ENCODE measurements at places on chromosomes 13 and 19.

GRCh38 chr19:4363571-4364304, 20.4 kb downstream of the MPND start:
- no peak for DNase-seq

- DNase-seq = peak; percentile 95
Observed at GRCh38 chr19:57613941-57614743, at the start of gene ZNF134. Gene ZNF134 (plus strand): TSS chr19:57614242. CDS start chr19:57619469, 5,227 bp downstream.

- peak; percentile 32 for DNase-seq
Observed at GRCh38 chr19:3266792-3267514, 42.5 kb downstream of the CELF5 start.

DNA sequence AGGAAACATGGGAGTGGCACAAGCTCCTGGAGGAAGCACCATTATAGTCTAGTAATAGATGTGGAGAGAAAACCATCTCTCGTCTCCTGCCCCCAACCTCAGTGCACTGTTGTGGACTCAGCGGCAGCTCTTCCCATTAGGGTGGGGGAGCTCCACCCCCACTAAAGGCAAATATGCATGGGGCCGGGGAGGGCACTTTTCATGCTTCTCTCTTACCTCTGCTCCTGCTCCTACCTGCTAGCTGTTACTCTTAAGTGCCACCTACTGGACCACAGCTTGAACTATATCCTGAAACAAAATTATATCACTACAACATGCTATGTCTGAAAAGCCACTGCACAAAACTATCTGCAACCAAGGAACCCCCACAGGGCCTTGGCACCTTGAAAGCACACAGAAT, 112.6 kb upstream of the DACH1 start:
- DNase-seq = peak; percentile 8

- DNase-seq = no peak
Observed at GRCh38 chr13:94309576-94309975, 169.9 kb downstream of the DCT start.

DNA sequence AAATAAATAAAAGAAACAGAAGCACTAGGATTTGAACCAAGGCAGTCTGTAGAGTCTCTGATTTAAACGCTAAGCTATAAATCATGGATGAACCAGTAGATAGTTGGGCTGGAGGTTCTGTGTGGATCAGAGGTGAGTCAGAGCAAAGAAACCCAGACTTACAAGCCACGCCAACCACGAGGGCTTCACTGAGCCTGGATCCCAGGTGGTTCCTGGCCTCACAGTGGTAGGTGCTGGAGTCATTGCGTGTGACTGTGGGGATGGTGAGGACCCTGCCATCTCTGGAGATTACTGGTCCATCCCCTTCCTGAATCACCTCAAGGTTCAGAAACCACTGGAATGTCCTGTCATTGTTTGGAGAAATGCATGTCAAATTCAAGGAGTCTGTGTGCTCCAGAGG, 19.3 kb upstream of the CEACAM20 start:
- DNase-seq = no peak

DNA sequence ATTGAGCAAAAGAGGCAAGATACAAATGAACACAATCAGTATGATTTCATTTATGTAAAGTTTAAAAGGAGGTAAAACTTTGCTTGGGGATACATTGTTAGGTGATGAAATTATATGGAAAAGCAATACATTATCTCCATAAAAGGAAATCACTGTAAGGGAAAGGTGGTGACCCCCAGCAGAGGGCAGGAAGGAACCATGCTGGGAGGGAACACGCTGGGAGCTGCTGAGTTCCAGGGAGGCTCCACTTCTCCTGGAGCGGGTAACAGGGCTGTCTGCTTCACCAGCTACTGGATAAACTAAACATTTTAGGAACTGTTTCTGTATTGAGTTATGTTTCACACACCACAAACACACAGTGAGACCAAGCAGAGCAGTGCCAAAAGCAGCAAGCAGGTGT, 91.2 kb downstream of the KATNAL1 start:
- DNase-seq = no peak

- no peak for DNase-seq
Observed at GRCh38 chr19:46186717-46187101, 38.7 kb downstream of the IGFL2 start.

All from BE2C (cell line).